CD8-positive, alpha-beta memory T cell (primary cell): ENCODE measurements at places on chromosomes 3 and 15.

DNA sequence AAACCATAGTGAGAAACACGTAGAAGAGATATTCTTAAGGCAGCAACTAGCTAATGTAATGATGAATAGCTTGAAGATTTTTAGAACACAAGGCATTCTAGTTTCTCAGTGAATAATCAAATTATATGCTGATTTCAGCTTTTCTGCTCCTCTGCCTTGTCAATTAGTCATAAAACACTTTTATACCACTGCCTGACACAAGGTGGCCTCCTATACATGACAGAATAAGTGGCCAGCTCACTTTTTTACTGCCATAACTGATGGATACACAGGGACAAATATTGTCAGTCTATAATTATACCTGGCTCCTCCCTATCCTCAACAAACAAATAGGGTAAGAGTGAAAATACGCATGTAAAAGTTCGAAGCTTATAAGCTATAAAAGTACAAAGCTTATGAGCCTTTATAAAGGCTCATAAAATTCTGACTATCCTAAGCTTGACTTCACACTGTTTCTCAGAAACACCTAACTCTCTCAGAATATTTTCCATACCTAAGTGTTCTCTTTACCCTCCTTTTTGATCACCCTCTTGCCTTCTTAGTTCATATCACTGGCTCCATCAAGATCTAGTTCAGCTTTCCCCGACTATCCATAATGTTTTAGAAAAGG lies 81.6 kb downstream of the HERC1 start:
- peak; percentile 42 for DNase-seq

DNA sequence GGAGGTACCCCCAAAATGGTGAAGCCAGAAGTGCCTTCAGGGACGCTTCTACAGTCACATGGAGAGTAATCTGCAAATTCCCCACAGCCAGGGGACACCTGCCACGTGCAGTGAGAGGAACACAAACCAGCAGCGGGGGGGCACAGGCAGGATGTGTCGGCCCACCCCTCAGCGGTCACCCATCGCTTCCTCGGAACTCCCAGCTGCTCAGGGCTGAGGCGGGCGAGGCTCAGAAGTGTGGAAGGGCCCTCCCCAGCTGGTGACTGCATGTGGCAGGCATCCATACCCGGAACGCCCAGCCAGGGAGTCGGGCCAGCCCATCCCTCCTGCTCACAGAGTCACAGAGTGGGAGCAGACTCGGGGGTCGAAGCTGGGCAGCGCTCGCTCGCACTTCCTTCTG lies 63.7 kb downstream of the SLC12A8 start:
- DNase-seq: no peak

DNA sequence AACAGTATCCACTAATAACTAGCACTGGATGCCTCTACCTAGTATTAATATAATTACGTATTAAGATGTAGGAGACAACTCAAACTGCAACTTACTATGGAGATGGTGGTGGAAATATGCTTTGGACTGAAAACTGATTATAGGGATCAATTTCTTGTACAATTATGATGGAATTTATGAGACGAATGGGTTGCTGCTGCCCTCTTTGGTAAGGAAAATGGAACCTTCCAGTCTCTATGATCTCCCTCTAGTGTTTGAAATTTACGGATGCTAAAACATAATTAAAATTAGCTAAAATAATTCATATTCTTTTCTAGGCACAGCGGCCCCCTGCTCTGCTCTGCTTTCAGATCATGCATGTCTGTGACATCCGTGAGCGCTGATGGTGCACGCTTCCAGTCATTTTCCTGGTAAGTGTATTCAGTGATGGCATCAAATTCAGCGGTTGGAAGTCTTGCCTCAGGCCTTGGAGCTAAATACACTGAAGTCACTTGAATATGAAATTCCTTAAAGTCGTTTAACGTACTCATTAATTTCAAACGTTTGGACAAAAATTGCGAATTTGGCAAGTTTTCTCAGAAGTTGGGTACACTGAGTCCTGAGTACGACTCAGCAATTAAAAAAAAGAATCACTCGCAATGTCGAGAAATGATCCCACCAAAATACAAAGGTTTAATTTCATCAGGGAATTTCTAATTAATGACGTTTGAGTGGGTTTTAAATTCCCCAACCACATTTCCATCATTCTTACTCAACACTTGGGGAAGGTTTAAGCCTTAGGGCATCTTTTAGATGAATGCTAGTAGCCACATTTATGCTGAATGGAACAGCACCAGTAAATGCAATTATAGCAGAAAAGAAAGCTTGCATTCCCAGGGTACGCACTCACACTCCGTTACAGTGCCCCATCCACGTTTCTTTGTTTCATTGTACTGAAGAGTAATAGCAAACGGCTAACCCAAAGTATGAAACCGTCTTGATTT lies 132.6 kb downstream of the NR2F2 start:
- DNase-seq: no peak

DNA sequence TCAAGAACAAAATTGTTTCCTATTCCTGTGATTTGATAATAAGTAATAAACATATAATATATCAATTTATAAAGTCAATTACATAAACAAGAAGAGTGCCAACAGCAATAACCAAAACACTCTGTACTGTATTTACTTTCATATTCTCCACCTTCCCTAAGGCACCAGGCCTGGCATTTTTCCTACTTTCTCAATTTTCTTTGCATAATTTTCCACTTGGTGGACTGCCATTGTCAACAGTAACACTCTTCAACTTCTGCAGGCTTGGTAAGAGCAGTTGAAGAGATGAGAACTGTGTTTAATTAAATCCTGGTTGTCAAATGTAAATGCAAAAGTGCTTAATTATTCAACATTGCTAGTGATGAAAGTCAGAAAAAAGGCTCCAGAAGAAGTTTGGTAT lies 229.8 kb upstream of the PLSCR5 start:
- no peak for DNase-seq

- DNase-seq: no peak
Measured at GRCh38 chr15:54571576-54571975, 593.3 kb downstream of the UNC13C start.

DNA sequence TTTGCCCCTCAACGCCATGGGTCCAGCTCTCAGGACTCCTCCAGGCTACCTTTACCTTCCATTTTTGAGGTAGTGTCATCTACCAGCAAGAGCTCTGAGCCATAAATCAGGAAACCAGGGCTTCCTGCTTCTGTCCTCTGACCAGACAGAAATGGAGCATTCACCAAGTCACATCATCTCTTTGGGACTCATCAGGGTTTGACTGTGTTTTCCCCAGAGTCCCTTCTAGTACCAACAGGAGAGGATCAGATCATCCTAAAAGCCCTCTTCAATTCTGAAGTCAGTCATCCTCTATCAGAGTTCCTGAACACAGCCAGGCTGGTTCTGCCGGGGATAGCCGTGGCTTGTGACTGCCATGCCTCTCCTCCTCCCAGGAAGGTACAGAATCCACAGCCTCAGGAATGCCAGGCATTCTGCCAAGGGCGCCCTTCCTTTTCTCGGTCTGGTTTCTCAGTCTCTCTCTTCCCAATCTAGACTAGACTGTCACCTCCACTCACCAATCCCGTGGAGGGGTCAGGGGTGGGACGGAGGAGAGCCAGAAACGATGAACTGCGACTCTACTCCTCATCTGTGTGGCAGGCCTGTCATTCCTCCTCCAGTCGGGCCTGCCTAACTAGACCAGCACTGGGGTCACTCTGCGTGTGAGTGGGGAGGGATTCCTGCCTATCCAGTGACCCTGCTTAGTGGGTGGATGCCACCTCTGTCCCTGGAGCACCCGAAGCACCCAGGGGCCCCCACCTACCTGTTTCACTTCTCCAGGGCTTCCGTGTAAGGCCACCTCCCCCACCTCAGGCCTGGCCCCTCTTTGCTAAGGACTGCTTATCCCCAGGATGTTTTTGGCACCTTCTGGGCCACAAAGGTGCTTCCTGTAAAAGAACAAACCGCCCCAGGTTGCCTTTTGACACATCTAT lies 30.9 kb downstream of the CCNL1 start:
- DNase-seq: peak; percentile 16

- no peak for DNase-seq
Measured at GRCh38 chr3:158763421-158763820, 31.2 kb upstream of the RARRES1 start.

GRCh38 chr3:142983318-142983717 lies 18.1 kb upstream of the U2SURP start:
- DNase-seq: no peak

- no peak for DNase-seq
Measured at GRCh38 chr3:33910031-33910430, 111.6 kb downstream of the PDCD6IP start.

GRCh38 chr3:10426346-10427220 lies 78.8 kb downstream of the ATP2B2 start:
- DNase-seq: no peak

GRCh38 chr15:55256281-55257011 lies 33.2 kb downstream of the RAB27A start:
- DNase-seq: no peak

- DNase-seq: peak; percentile 33
Measured at GRCh38 chr3:122299872-122300460, 25.1 kb upstream of the CSTA start.

DNA sequence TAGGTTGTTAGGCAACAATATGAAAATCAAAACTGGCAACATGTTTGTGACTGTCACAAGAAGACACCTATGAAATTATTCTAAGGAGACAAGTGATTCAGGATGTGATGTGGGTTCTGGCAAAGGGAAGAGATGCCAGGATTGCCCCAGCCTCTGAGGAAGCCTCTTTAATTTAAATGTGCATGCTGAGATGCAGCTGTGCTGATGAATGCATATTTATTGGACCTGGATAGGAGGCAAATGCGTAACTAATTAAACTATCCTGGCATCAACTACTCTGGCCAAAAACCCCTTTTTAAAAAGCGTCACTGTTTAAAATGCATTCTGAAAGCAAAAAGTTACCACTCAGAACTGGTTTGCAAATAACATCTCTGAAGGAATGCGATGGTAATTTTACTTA lies 176.5 kb upstream of the DPH6 start:
- no peak for DNase-seq

GRCh38 chr3:73259856-73260255 lies 198.4 kb downstream of the EBLN2 start:
- no peak for DNase-seq

- no peak for DNase-seq
Measured at GRCh38 chr3:137694836-137695235, 69.3 kb upstream of the SOX14 start.

GRCh38 chr3:188792793-188793192 lies 379.0 kb upstream of the TPRG1 start:
- no peak for DNase-seq

- DNase-seq: no peak
Measured at GRCh38 chr3:97830638-97831037, 8.8 kb downstream of the CRYBG3 start.

DNA sequence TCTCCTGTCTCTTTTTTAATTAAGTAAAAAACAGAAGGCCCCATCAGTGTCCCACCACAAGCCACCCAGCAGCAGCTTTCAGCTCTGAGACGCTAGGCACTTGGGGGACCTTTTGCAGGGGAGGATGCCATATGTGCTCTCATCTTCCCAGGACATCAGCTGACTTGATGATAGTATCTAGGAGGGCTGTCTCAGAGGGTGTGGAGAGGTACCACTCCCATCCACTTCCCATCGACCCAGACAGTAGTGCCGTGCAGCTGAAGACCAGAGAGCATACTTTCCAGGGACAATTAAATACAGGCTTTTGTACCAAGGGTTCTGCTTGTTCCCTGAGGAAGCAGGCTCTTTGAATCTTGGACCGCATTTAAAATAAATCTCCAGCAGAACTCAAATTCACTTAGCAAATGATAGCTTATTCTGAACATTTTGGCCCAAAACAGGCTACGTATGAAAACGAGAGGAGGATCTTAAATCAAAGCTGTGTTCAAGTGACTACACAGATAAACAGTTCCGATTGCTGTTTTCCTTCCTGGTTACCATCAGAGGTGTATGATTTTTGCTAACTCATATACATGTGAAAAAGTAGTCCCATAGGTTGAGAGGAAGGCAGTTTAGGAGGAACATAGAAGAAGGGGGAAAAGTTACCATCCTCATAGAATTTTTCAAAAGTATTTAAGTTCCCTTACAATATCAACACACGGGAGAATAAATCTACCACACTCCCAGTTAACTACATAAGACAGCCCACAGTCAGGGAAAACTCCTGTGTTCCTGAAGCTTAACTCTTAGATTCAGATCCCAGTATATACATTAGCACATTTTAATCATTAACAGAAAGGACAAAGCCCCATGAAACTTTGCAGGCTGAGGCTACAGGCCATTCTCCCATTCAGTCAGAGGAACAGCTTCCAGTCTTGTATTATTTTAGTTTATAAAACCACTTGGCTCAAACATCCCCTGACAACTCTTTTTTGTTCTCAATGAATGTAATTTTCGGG lies 9.5 kb downstream of the WNT5A start:
- no peak for DNase-seq

- DNase-seq: no peak
Measured at GRCh38 chr3:40908612-40909011, 290.7 kb upstream of the CTNNB1 start.

DNA sequence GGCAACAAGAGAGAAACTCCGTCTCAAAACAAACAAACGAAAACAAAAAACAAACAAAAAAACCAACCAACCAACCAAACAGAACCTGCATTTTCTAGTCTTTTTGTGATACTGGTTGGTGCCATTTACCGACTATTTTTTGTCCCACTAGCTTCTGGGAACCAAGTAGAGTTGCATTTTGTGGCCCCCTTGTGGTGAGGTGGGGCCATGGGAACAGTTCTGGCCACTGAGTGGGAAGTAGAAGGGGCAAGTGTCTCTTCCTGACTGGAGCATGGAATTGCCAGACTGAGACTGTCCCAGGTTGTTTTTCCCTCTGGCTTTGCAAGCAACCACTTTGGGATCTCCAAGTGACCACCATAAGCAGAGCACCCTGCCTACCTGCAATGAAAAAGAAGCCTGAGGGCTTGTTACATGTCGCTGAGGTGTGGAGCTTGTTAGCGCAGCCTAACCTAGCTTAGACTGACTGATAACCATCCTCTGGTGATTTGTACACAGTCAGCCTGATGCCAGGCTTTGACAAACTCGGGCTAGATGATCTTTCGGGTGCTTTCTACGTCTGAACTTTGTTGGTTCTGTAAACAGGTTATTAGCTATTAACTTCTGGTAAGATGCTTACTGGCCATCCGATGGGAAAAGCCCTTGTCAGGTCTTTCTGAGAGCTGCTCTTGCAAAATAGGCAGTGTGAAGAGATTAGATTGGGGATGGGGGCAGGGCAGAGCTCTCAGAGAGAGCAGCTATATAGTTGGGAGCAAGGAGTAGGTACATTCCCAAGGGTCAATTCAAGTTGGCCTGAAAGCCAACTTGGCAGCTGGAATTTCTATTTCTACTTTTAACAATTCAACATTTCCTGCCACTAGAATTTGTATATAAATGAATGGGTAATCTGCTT lies 172.2 kb downstream of the SSR3 start:
- no peak for DNase-seq

DNA sequence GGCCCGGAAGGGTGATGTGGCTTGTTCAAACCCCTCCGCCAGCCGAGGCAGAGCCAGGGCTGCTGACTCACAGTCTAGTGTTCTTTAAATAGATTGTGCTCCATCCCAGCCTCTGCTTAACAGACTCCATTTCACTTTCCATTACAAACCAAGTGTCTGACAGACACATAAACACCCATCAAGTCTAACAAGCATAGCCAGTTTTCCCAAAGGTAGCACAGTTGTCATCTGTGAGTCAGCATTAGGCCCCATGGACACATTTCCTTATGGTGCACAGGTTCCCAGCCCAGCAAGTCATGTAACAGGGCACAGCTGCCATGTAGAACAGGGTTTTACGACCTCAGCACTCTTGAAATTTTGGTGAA lies 109.9 kb upstream of the RAP2B start:
- DNase-seq: no peak

- DNase-seq: no peak
Measured at GRCh38 chr15:61141497-61142125, 87.5 kb downstream of the RORA start.
